Stimulated activated CD4-positive, alpha-beta T cell treated with anti-CD3 and anti-CD28 coated beads, Interleukin-2, amount 100 ng/mL, for 24 hours (primary cell): ENCODE measurements at places on chromosomes 1 and 21.

- no peak for DNase-seq
These were observed 294.4 kb upstream of the NR5A2 start for GRCh38 chr1:199733125-199733524.

GRCh38 chr21:37829447-37829846 is 86.8 kb downstream of the KCNJ6 start:
- DNase-seq, result no peak

- DNase-seq, result no peak
These were observed 24.1 kb downstream of the METTL13 start for GRCh38 chr1:171805395-171806115.

DNA sequence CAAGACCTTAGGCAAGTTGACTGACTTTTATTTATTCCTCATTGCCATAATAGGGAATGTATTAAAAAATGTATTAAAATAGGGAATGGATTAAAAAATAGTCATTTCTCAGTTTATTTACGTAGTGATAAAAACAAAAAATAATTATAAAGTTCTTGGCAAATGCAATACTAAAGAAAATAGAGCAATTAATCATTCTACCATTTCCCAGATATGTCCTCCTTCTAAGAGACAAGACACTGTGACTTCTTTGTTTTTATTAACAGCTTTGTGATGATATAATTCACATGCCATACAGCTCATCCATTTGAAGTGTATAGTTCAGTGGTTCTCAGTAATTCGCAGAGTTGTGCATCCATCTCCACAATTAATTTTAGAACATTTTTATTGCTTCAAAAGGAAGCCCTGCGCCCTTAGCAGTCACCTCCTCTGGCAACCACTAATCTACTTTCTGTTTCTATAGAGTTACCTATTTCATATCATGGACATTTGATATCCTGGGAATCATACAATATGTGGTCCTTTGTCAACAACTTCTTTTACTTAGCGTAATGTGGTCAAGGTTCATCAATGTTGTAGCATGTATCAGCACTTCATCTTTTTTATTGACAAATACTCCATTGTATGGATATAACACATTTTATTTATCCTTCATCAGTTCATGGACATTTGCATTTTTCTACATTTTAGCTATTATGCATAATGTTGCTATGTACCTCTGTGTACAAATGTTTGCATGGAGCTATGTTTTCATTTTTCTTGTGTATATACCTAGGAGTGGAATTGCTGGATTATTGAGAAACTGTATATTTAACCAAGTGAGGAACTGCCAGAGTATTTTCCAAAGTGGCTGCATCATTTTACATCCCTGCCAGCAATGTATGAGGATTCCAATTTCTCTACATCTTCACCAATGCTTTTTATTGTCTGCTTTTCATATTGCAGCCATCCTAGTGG is 5.6 kb downstream of the TBX19 start:
- DNase-seq, result no peak

GRCh38 chr1:81512252-81513003 is 288.3 kb upstream of the ADGRL2 start:
- no peak for DNase-seq

- no peak for DNase-seq
These were observed 36.8 kb downstream of the CASZ1 start for GRCh38 chr1:10759413-10760200.
